ENCODE measurements at places on chromosomes 7 and 10.

DNA sequence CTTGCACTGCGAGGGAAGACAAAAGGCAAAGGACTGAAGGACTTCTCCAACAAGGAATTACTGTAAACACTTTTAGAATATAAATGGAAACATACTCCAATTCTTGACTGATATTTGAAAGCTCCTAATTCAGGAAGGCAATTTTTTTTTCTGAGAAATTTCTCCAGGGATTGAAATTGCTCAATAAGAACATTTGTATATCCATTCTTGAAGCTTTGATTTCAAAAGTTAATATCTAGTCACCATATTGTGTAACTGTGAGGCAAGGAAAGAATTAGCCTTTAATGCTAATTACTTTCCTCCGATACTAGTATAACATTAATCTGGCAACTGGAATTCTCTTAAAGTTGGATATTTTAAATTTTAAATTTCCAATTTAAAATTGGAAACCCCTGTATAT is 188.4 kb upstream of the COL1A2 start:
- no peak for DNase-seq

DNA sequence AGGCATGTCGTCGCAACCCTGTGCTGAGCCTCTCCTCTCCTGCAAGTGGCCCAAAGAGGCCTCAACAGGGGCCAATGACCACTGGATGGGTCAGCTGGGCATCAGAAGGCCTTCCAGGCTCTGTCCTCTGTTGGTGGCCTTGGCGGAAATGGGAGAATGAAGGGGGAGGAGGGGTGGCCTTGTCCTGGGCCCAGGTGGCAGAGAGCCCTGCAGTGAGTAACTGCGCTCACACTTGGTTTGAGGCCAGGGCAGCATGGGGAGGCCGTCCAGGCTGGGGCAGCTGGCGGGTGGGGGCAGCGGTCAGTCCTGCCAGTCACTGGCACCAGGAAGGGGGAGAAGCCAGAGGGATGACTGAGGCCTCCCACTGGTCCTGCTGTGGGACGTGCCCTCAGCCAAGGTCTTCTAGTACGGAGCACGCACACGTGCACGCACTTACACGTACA is 59.8 kb downstream of the LHPP start:
- DNase-seq = no peak

GRCh38 chr10:118534136-118534535 is 61.3 kb downstream of the PRLHR start:
- no peak for DNase-seq

DNA sequence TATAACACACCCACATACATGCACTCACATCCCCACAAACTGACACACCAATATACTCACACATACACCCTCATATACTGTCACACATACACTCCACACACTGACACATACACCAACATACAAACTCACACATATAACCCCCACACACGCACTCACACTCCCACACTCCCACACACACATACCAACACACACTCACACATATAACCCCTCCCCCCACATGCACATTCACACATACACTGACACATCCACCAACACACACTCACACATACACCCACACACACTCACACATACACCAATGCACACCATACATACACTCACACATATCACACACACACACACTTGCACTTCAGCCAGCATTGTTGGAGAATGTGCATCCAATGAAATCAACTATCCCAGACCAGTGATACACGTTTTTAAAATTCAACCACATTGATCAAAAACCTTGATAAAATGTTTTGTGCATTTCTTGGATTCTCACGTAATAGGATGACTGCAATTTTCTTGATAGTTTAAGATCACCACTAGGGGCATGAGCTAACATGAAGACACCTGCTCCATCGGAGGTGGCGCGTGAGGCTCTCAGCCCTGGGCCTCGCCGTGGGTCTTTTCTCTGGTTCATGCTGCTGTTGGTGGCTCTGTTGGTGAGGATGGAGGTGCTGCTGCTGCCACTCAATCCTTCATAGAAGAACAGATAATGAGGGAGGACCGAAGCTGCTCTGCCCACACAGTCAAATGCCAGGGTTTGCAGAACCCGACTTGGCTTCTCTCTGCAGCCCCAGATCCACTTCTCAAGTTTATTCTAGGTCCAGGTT is 32.1 kb upstream of the CHST15 start:
- DNase-seq = no peak

DNA sequence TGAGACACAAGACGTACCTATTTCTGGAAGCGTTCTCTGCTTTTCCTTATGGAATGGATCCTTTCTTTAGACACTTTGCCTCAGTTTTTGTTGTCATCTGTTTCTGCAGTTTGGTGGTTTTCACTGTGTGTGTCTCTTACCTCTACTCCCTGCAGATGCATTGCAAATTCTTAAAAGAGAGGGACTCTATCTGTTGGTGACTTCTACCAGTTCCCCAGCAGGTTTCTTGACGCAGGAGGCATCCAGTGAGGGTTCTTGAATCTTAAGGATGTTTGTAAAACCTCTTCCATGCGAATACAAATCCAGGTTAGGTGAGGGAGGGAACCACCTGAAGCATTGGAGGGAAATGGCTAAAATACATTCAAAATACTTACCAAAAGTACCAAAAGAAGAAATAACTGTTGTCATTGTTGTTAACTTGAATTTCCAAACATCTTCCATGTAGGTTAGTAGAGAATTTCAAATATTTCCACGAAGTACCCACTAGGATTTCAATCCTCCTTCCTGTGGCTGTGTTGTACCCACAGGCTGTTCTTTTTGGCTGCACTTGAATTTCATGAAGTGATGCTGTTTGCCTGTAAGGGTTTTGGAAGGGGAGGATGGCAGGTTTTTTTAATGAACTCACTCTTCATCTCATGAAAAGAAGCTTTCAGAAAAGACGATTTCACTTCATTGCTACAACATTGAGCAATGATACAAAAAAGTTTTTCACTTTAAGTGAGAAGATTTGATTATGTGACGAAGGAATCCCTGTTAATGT is 32.2 kb downstream of the PLXDC2 start:
- DNase-seq = no peak

DNA sequence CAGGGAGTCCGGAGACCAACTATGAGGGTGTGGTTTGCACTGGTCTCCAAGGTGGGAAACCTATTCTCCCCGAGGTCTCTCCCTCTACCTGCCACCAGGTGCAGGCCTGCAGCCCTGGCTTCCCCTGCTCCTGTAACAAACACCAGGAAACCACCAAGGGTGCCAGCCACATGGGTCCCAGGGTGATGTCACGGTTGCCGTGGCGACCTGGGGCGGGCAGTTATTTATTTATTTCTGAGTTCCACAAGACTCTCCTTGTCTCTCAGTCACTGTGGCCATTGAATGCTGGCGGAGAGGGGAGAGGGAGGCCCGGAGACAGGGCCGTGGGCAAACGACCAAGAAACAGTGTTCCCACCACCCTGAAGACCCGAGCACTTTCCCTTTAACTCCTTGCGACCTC is 27.0 kb downstream of the MMD2 start:
- no peak for DNase-seq

DNA sequence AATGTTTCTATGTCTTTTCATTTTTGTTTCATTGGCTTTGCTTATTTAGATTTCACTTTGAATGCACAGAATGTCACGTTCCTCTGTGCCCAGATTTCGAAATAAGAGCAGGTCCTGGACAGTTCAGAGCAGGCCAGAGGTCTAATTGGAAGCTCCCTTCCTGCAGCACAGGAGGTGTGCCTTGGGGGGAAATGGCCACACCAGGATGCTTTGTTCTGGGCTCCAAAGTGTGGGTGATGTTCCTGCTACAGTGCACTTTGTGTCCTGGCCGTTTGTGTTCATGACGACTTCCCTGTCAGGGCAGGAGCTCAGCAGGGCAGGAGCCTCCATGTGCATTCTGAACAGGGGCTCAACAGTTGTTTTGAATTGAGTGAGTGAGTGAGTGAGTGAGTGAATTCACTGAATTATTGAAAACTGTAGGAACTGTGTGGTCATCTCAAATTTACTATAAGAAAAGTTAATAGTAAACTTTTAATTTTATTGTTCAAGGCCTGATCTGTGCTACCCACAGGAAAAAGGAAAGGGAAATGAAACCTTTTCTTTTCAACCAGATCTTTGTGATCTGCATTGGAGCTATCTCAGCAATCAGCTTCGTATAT is 109.5 kb upstream of the GJD4 start:
- DNase-seq = no peak

DNA sequence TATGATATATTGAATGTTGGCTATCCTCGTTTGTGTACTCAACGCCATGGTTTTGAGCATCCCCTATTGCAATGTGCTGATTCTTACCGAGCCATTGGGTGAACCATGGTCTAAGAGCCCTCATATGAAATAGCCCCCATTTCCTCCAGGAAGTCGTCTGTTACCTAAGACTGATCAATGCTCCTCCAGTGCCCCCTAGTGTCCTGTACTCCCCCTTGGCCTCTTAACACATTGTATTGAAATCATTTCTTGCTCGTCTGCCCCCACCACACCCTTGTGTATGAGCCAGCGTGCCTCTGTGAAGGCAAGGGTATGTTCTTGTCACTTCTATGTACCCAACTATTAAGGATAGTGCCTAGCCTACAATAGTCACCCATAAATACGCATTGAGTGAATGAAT is 11.2 kb upstream of the SLC35B4 start:
- DNase-seq = no peak

- DNase-seq = no peak
These were observed 29.1 kb downstream of the BMPER start for GRCh38 chr7:33934391-33934790.

- no peak for DNase-seq
These were observed 2.6 kb downstream of the EXOC4 start for GRCh38 chr7:133255486-133255885.

- peak; percentile 77 for DNase-seq
These were observed 103.8 kb upstream of the AKR1E2 start for GRCh38 chr10:4721999-4722753.

DNA sequence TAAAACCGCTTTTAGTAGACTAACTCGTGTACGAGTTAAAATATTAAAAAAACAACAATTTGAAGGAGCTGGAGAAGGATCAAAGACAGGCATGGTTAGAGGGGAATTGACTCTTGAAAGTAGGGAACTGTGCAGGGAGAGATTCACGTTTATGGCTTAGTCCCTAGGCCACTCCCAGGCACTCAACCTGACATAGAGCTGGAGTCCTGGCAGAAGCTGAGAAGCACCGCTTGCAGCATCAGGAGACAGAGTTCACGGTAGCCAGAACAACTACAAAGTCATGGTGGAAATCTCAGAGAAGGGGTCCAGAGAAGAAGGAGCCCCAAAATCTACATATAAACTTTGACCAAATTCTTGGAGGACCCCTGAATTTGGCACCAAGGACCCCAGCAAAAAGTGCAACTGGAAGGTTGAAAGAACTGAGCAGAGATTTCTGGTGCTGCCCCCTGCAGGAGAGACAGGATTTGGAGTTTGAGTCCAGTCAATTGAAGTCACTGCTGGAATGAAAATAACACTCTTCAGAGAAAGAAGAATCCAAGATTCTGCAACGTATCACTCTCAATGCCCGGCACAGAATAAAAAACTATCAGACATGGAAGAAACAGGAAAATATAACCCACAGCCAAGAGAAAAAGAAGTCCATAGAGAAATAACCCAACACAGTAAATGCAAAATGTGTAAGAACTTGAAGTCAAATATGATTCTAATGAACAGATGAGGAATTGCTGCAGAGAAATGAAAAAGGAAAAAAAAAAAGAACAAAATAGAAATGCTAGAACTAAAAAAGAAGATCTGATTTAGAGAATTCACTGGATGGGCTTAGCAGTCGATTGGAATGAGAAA is 493.3 kb upstream of the PODXL start:
- DNase-seq = no peak

- DNase-seq = peak; percentile 63
These were observed 201.7 kb upstream of the PRSS58 start for GRCh38 chr7:142459551-142459963.

Measured in skeletal muscle cell (primary cell).